ENCODE measurements at places on chromosomes 12 and 14. TPM values are rescaled to one million over a fixed set of nuclear protein-coding genes. Genes with fewer than 3 reads are reported as not detected.

The LPAR5 gene
- total RNA-seq: 0.88 TPM

The IFNG-AS1 gene
- total RNA-seq: not detected

DNA sequence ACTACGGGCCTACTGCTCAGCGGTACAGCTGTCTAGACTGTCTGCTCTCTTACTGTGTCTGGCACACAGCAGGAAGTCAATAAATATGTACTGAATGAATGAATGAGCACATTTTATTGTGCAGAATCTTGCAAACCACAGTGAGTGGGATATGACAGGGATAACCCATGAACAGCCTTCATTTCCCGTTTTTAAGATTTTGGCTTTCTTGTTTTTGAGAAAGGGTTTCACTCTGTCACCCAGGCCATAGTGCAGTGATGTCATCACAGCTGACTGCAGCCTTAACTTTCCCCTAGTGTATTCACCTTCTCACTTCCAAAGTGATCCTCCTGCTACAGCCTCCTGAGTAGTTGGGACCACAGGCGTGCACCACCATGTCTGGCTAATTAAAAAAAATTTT is 203.1 kb downstream of the AEBP2 start:
- DNase-seq: no peak

The CD69 gene
- 0.53 TPM for total RNA-seq

The OR4L1 gene
- total RNA-seq: not detected

GRCh38 chr14:26427097-26427496 is 170.7 kb downstream of the NOVA1 start:
- DNase-seq: no peak

The FSCB gene
- not detected for total RNA-seq

GRCh38 chr12:42568952-42569915 is 20.3 kb downstream of the PRICKLE1 start:
- no peak for DNase-seq

DNA sequence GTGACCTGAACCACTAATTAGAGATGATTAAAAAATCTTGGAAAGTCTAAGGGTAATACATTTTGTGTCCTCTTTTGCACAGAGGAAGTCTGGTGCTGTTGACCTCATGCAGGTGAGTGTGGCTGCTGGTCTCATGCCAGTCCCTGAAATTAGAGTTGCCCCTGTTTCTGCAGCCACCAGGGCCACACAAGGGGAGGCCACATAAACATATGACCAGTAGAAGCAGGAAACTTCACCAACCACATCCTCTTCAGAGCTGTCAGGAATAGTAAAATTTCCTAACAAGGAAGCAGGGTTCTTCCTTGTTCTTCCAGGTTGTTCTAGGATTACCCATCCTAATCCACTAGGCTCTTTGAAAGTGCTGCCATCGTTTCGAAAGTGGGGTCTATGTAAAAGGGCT is 28.3 kb downstream of the PSMA6 start:
- no peak for DNase-seq

GRCh38 chr12:19382563-19382962 is 56.7 kb upstream of the AEBP2 start:
- peak; percentile 16 for DNase-seq

- no peak for DNase-seq
Measured at GRCh38 chr12:75548879-75549278, 37.5 kb upstream of the KRR1 start.

The COX8C gene
- total RNA-seq: not detected

The SSPN gene
- total RNA-seq: 0.58 TPM

GRCh38 chr12:10389904-10390303 is at the start of gene KLRK1:
TSS of gene KLRK1 (minus strand) at chr12:10390041. CDS start at chr12:10388810, 1,231 bp downstream.
- no peak for DNase-seq

GRCh38 chr12:65313719-65314317 is 35.3 kb downstream of the MSRB3 start:
- DNase-seq: no peak

The RPL6 gene
- total RNA-seq: 449 TPM

DNA sequence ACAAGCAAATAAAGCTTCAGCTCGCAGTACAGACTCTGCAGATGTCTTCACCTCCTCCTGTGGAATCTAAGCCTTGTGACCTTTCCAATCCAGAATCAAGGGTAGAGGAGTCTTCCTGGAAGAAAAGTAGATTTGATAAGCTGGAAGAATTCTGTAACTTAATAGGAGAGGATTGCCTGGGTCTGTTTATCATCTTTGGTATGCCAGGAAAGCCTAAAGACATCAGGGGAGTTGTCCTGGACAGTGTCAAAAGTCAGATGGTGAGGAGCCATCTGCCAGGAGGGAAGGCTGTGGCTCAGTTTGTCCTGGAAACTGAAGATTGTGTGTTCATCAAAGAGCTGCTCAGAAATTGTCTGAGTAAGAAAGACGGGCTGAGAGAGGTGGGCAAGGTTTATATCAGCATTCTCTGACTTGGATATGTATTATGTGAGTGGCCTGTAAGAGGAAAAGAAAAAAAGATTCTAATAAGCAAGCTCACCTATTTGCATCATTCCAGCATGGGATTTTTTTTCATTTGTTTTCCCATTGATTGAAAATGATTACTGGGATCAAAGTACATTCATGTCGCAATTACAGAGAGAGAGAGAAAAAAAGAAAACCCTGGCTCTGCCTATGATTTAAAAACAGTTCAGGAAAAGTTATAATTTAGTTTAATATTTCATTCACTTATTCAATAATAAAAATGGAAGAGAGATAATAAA is 767 bp downstream of the REP15 start:
- no peak for DNase-seq

The TUNAR gene
- not detected for total RNA-seq

DNA sequence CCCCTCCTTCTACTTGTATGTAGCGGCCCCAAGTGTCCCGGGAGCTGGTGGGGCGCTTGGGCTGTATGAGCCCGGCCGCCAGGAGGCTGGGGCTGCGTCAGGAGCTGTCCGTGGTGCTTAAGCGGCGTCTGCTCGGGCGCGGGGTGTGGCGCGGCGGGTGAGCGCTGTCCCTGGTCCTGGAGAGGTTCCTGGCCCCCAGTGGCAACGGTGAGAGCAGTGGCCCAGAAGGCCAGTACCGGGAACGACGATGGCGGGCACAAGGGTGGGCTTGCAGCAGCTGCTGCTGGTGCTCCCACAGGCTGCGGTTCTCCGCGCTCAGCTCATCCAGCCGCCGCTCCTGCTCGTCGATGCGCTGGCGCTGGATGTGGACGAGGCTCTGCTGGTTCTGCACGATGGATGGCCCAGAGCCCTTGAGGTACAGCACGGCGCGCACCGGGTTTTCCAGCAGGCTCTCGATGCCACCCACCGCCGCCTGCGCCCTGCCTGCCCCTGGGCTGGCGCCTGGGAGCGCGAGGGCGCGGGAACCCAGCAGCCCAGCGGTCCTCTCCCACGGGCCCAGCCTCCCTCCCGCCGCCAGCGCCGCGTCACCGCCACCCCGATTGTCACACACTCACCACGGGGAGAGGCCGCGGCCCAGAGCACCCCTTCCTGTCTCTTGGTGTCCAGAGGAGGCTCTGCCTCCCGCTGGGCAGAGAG is 41.9 kb upstream of the FKBP4 start:
- DNase-seq: peak; percentile 69

- DNase-seq: no peak
Measured at GRCh38 chr14:89264196-89264800, 152.7 kb downstream of the FOXN3 start.

DNA sequence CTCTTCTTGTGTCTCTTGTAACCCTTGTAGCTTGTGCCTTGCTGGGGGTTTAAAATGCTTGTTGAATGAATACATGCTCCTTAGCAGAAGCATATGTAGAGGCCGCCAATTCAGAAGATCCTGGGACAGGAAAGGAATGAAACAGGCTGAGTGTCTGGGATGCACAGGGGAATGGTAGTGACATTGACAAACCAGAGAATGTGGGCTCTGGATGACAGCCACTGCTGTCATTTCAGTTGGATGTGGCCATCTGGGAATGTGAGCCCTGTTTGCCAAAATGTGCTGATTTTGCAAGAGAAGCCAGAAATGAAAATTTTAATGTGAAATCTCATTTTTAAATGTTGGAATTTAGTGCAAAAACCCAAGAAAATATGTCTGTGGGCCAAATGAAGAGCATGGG is 136.8 kb downstream of the DACT1 start:
- no peak for DNase-seq

DNA sequence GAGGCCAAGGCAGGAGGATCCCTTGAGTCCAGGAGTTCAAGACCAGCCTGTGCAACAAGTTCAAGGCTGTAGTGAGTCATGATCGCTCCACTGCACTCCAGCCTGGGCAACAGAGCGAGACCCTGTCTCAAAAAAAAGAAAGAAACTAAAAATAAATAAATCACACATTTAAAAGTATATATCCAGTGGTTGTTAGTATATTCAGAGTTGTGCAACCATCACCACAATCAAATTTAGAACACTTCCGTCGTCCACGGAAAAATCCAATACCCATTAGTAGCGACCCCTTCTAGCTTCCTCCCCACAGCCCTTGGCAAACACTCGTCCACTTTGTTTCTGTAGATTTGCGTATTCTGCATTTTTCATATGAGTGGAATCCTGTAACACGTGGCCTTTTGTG is 44.7 kb upstream of the EML1 start:
- DNase-seq: no peak

DNA sequence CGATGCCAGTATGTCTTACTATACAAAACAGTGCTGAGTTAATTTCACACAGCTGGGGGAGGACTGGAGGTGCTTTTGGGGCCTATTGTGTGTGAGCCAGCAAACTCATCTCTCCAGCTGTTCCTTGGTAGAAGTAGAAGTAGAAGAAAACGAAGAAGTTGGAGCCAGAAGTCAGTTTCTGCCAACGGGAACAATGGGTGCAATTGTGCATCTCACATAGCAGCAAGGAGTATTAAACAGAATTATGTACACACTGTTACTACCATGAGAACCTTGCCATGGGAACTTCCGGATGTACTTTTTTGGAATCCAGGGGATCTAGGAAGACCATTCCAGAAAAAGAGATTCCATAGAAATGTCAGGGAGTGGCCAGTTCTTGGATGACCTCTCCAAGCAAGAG is 88.6 kb downstream of the VCPKMT start:
- no peak for DNase-seq

GRCh38 chr14:38107216-38107631 is 100.5 kb upstream of the SSTR1 start:
- no peak for DNase-seq

DNA sequence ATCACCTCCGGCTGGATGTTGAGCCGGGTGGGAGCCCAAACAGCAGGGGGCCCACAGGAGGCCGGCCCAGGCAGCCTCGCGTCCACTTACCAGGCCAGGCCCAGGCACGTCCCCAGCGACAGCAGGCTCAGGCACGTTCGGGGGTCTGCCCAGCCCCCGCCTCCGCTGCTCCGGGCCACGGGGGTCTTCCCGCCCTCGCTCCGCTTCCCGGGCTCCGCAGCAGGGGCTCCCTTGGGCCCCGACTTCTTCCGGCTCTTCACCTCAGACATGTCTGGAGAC is 216 bp downstream of the IKBIP start:
- DNase-seq: no peak

DNA sequence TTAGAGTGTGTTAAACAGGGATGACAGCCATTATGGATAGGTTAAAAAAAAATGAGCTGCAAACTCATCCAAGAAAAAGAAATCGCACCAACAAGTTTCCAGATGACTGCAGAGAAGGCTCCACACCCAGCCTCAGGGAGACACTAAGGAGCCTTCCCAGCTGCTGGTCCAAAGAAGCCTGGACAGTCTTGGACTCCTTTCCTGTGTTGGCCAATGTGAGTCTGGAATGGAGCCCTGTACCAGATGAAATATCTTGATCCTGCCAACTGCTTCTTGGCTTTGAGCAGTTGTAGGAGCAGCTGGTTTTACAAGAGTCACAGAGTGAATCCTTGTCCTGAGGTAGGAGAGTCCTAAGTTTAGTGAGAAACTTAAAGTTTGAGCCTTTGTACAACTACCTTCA is 44.5 kb downstream of the SLC38A1 start:
- no peak for DNase-seq

The GPRC5D gene
- not detected for total RNA-seq

DNA sequence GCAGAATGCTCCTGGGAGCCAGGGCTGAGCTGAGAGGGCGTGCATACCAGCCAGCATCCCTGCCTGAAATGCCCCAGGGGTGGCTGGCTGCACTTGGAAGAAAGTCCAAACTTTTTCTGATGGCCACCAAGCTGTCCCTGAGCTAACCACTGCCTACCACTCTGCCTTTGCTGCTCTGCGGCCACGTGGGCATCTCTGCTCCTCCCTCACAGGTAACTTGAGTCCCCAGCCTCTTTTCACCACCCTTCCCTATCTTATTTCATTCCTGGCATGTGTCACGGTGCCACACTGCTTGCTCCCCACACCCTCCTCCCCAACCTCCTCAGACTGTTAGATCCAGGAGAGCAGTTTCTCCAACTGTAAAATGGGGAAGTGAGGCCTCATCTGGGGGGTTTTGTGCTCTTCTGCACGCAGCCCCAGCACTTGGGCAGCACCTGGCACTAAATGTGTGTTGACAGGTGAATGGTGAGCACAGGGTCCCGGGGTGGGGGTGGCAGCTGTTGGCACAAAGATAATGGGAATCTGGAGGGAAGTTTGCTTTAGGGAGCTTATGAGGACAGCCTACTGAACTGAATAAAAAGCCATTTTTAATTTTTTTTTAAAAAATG is 113.0 kb downstream of the GLT1D1 start:
- DNase-seq: no peak

The SLC17A8 gene
- total RNA-seq: 0.23 TPM

DNA sequence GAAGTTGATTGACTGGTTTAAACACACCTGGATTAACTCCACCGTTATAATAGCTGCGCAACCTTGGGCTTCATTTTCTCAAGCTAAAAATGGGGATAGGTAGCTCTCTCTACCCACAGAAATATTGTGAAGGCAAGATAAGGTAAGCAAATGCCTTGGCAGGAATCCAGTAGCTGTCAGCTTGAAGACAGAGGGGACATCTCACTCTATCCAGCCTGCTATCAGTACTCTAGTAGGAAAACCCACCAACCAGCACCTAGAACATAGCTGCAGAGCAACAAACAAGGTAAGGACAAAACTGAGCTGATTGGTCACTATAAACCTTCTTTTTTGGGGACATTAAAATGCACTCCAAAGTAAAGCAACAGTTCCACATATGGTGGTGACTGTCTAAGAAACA is 7.7 kb downstream of the CSRP2 start:
- DNase-seq: no peak

DNA sequence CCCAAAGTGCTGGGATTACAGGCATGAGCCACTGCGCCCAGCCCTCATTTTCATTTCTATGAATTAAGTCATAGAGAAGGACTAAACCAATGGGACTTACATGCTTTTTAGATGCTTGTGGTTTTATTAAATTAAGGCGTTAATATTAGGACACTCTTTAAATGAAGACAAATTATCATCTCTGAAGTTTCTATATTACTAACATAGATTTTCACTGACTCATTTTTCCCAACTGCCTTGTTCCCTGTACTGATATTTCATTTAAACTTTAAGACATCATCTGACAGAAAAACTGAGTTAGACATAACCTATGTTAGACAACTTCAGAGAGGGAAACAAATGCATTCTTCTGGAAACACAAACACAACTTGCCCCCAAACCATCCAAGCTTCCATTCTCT is 99.8 kb downstream of the BTG1 start:
- DNase-seq: no peak

The TAS2R30 gene
- 1.4 TPM for total RNA-seq

DNA sequence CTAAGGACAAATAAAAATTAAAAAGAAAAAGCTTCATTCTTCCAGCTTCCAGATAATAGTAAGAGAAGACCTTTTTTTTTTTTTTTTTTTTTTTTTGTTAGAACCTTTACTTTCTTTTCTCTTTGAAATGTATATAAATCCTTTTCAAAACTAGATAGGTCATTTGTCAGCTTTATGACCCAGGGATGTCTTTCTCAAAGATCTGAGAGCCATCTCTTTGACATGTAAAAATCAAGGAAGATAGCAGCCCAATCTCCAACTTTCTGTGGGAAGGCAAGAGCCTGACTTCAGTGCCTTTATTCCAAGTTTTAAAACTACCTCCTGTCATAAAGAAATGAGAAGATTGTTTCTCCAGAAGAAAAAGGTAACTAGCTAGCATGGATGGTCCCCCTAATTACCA is 203.3 kb upstream of the LRFN5 start:
- DNase-seq: no peak

Data from left lobe of liver (tissue), 2 donors.